Right renal cortex interstitium (tissue), 3 donors: ENCODE measurements at places on chromosomes 6 and 20.

DNA sequence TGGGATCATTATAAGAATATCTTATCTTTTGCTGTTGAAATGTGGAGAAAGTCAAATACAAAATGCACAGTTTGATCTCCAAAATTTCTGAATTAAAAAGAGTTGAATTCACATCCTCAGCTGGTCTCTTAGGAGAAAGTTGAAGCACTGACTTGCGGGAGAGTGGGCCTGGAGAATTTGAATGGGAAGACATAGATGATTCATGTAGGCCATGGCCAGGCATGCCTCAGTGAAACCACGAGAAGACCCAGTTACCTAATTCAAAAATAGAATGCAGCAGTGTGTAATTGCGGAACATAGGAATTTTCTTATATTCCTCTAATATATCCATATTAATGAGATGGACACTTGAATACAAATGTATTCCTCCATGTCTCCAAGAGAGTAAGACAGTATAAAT, 53.0 kb upstream of the DTNBP1 start:
- DNase-seq = no peak

GRCh38 chr6:137227871-137228302, 8.7 kb upstream of the IFNGR1 start:
- DNase-seq = no peak

- DNase-seq = peak; percentile 50
Measured at GRCh38 chr6:15365273-15365687, 119.4 kb downstream of the JARID2 start.

- no peak for DNase-seq
Measured at GRCh38 chr6:36032261-36032660, 4.7 kb downstream of the MAPK14 start.

DNA sequence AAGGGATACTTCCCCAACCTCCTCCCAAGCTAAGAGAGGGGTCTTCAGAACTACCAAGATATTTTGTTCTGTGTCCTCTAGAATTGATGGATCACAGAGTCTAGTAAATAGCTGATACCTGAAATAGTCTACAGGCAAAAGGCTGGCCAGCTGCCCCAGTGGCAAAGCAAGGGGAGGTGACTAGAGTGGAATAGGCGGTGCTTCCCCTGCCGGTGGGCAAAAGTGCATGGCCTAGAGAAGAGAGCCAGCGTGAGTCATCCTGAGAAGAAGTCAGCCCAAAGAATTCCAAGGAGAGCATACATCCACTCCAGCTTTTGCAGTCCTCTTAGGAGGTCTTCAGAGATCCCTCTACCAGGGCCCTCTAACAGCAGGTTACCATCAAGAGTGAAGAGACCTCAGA, 14.7 kb downstream of the DPPA5 start:
- DNase-seq = no peak

GRCh38 chr6:25138934-25139415, 140.2 kb upstream of the CARMIL1 start:
- DNase-seq = no peak

DNA sequence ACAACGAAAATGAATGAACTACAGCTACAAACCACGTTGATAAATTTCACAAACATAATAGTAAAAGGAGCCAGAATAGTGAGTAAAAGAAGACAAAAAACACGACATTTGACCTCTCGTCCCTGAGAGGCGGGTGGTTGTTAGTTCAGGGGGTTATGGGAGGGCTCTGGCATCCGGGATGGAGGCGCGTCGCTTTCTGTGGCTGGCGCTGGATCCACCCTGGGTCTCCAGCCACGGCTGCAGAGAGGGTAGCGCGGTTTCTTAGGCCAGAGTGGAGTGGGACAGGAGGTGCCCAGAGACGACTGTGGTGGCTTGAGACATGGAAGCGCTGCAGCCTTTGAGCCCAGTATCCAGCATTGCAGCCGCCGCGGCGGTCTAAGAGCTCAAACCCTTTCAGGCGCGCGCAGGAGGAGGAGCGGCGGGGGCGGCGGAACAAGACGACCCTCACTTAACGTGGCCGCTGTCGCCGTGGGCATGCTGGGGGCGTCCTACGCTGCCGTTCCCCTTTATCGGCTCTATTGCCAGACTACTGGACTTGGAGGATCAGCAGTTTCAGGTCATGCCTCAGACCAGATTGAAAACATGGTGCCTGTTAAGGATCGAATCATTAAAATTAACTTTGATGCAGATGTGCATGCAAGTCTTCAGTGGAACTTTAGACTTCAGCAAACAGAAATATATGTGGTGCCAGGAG, 3.7 kb upstream of the ZSCAN23 start:
- peak; percentile 5 for DNase-seq

DNA sequence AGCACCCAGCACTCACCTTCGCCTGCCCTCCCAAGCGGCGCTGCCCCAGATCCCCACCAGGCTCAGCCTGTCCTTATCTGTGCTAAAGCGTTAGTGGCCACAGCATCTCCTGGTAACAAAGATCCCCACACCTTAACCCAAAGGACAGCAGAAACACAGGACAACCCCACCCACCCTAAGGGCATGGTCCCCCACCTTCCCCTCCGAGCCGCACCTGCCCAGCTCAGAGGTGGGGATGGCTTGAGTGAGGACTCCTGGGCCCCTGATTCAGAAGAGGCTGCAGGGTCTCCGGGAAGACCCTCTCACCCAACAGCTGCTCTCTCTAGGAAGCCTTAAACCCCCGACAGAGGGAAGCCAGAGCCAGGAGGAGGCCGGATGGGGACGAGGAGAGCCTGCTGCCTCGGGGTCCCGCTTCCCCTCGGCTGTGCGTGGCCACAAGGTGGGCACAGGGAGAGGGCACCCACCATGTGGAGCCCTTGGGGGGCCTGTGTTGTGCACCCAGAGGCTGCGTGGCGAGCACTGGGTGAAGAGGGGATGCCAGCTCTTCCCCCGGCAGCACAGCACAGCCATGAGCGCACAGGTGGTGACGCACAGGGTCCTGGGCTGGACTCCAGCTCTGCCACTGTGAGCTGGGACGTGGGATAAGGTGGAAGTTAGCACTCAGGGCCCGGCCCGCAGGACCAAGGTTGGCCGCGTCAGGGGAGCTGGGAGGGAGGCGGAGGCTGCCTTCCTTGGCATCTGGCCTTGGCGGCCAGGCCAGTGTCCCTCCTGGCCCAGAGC, 31.9 kb upstream of the MRGBP start:
- DNase-seq = no peak

GRCh38 chr6:43798688-43799444, 28.9 kb downstream of the VEGFA start:
- no peak for DNase-seq

- no peak for DNase-seq
Measured at GRCh38 chr6:24683297-24684296, 16.7 kb downstream of the ACOT13 start.

- no peak for DNase-seq
Measured at GRCh38 chr6:80886475-80886874, 780.0 kb downstream of the BCKDHB start.

DNA sequence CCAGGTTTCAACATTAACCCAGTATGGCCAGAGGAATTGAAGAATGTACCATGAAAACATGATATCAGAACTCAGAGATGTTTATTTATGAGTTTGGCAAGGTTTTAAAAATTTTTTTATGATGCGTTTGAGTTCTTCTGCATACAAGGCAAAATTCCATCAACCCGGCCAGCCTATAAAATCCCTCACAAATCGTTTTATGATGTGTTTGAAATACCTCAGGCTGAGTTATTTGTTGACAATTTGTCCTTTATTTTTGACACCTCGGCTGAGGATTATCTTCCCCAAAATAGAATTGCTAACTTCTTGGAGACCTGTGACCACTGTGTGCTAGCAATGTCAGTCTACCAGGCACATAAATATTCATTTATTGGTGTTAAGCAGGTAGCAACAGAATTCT, 91.9 kb upstream of the SLC24A3 start:
- DNase-seq = no peak

GRCh38 chr6:87093199-87093598, 1.7 kb downstream of the CGA start:
- DNase-seq = no peak

- no peak for DNase-seq
Measured at GRCh38 chr6:81340946-81341345, 411.5 kb downstream of the TENT5A start.

DNA sequence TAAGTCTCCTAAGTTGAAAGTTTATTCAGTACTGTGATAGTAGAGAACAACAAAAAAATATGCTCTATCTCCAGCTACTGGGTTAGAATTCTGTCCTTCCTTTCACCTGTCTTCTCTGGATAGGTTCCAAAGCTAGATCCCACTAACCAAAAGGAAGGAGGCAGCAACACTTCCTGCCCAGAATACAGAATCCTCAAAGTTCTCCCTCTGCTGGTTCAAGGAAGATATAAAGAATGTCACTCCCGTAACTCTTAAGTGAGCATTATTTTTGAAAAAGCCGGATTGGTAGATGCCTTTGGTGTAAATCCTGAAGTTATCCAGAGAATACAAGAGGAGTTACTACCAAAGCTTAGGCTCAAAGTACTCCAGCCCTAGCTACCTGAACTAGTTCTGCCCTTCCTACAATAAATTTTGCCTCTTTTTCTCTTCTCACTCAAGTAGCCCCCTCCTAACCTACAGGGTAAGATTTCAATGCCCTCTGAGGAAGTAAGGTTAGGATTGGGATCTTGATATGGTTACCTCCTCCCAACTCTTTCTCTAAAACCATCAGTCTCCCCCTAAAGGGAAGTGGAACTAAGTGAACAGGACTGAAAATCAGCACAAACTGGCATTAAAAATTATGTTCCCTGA, 26.0 kb upstream of the CRIP3 start:
- peak; percentile 42 for DNase-seq

DNA sequence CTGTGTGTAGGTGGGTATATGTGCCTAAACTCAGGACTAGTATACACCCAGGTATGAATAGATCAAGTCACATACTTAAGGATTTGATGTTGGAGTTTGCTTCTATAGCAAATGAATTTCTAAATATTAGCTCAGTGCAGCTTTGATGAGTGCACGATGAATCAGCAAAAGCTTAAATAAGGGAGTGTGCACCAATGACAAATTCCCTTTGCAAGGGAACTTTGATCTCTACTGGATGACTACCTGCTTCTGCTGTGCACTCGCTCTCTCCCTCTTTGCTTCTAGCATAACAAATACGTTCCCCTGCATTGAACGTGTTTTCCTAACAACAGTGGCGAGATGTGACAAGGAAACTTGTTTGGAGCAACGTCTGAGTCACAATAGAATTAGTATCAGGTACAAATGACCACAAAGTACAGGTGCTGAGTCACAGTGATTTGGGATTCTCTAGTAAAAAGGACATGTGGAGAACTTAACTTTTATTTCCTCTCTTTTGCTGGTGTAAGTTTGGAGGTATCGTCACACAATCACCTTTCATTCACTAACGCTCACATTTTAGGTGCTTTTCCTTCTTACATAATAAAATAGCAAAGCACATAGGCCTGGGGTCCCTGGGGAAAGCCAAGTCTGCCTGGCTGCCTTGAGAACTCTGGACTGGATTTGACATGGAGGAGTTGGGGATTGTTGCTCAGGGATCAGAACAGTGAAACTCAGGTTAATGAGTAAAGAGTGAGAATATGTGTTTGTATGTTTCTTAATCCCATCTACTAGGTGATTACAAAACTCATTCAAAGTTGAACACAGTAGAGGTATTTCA, 49.7 kb downstream of the KLHL31 start:
- DNase-seq = no peak

GRCh38 chr6:107942142-107942541, 15.9 kb downstream of the SEC63 start:
- DNase-seq = no peak
